ENCODE measurements at places on chromosomes 3 and 15.

DNA sequence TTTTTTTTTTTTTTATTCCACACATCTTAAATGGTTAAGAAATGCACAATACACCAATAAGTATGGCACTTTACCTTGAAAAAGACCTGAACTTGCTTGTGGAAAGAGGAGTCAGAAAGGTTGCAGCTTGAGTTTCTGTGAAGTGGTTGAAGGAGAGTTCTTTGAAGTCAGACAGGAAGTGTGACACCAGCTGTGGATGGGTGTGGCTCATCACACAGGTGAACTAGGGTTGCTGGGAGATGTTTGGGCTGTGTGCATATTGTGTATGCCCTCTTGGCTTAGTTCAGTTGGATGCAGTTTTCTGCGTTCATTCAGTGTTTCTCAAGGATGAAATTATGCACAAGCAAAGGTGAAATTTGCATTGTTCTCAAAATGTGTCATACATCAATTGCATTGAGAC, 6.3 kb downstream of the AEN start:
- DNase-seq: no peak

GRCh38 chr3:143122608-143123352, 3.2 kb downstream of the CHST2 start:
- no peak for DNase-seq

DNA sequence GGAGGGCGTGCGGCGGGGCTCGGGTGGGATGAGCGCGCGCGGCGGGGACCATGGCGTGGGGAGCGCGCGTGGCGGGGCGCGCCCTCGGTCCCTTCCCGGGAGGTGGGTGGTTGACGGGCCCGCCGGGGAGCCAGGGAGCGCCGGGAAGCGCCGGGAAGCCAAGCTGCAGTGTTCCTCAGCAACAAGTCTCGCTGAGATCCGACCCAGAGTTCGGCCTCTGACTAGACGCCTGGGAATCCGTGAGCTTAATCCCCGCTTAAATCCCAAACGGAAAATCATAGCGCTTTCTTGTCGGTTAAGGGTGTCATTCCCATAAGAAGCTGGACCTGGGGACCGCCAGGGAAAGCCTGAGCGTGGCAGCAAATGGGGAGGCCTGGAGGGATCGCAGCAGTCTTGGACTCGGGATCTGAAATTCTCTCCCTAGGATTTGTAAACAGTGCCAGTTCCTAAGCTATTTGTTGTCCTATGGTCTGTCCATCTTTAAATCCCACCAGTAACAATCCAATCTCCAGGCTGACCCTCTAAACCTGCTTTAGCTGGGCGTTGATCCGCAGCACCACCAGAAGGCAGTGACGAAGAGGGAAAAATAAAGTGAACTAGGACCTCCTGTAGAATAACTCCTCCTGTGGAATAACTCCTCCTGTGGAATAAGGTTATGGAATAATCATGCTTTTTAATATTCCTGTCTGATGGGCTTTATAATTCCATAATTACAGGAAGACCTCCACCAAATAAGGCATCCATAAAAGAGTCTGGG, 570 bp upstream of the NEDD4 start:
- DNase-seq: no peak

DNA sequence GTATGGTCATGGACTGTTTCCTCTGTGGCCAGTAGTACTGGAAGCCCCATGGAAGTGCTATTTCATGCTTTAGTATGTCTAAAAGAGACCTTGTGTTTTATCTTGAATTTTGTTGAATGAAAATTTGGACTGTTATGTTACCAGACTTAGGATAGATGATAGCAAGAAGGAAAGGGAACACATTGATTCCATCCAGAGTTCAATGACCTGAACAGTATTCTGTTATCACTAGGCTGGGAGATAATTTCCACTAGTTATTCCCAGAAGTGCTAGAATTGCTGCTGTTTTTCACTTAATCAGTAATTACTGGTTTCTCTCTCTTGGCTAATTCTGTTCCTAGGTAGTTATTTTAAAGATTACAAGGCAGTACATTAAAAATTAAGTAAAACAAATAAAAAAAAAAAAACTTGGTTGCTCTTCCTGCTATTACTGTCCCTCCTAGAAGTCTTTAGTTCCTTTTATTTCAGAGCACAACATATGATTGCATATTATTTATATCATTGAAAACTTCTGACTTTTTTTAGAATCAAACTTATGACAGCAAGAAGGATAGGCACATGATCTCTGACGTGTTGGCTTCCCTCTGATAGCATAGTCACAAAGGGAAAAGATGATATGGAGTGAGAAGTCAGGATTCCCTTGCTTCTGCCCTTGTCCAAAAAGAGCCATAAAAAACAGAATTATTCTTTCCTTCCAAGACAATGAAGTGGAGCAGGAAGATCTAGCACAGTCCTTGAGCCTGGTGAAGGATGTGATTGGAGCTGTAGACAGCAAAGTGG, 72.2 kb downstream of the KLHL25 start:
- no peak for DNase-seq

DNA sequence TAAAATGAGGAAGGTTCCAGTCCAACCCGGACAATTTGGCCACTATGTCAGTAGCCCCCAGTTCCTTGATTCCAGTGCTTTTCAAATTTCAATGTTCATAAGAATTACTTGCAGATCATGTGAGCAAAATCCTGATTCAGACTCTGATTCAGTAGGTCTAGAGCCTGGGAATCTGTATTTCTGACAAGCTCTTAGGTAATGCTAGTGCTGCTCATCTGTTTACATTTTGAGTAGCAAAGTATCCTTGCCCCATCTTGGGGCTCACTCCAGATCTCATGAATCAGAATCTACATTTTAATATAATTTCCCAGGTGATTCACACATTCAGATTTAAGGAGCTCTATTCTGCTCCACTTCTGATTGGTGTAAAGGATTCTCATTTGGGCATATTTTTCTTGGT, 142.0 kb downstream of the NAALADL2 start:
- no peak for DNase-seq

- no peak for DNase-seq
Observed at GRCh38 chr15:101491734-101492640, 2.5 kb upstream of the PCSK6 start.

DNA sequence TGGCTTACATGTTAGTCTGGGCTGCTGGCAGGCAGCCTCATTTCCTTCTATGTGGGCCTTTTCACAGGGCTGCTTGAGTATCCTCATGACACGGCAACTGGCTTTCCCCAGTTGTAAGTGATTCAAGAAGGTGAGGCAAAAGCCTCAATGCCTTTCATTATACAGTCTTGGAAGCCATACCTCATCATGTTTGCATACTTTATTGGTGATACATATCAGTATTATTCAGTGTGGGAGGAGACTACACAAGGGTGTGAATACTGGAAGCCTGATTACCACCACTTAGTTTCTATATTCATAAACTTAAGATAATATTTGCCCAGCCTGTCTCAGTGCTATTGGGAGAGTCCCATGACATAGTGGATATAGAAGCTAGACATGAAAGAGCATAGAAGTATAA, 346.8 kb downstream of the SOX2 start:
- no peak for DNase-seq

- no peak for DNase-seq
Observed at GRCh38 chr3:138941259-138941885, 5.6 kb downstream of the FOXL2 start.

DNA sequence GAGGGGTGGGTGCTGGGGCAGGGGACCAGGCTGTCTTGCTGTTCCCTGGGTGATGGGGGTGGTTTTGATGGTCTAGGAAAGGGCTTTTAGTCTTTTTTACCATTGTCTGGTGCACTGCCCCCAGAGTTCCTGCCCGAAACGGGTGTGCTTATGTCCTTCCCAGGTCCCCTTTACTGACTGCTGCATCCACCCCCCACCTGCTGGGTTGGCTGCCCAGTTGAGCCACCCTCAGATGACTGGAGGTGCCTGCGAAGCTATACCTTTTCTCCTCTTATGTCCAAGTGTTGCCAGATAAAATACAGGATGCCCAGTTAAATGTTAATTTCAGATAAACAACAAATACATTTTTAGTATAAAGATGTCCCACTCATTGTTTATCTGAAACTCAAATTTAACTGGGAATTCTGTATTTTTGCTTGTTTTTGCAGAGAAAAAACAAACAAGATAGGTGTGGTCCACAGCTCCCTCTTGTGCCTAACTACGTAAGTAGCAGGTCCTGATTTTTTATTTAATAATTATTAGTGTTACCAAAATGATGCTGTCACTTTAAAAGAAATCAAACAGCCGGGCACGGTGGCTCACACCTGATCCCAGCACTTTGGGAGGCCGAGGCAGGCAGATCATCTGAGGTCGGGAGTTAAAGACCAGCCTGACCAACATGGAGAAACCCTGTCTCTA, 6.1 kb upstream of the RPP14 start:
- no peak for DNase-seq

GRCh38 chr3:28590216-28590615, 241.6 kb upstream of the AZI2 start:
- DNase-seq: no peak

DNA sequence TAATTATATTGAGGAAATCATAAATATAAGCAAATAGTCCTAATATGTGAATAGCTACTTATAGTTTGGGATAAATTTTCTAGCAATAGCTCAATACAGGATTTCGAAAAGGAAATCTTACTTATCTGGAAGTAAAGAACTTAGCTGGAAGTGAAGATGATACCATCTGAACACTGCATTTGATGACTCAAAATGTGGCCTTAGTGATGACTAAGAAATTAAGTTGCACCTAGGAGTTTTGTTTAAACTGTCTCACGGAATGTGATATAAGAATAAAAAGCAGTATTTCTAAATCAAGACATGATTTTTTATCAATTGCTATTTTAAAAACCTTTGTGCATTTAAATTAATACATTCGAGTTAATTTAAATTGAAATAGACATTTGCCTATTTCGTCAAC, 91.2 kb downstream of the EOMES start:
- no peak for DNase-seq

DNA sequence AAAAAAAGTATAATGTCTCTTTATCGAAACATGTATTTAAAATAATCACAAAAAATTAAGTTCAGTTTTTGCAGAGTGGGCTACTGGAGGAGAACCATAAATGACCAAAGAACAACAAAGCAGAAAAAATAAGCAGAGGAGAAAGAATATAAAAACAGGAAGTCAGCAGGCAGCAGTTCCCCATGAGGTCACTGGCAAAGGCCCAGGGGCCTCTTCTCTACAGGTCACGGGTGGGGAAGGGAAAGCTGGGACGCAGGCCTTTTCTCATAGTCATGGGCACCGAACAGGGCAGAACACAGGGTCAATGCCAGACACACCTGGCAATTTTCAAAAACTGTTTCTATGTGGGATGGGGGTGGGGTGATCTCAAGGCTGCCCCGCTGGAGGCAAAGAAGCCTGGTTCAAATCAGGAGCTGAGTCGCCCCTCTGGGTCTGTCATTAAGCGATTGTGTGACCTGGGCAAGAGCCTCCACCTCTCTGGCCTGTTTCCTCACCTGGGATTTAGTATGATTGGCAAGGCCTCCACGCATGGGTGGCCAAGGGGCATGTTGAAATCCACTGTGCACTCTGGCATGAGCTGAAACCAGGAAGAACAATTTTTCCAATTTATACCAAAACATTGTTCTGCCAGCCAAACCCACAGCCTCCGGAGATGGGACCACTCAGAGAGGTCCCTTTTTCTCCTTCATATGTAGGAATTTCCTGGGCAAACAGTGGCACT, 43.8 kb upstream of the UACA start:
- no peak for DNase-seq

- DNase-seq: no peak
Observed at GRCh38 chr3:134339331-134339730, 34.9 kb downstream of the AMOTL2 start.

DNA sequence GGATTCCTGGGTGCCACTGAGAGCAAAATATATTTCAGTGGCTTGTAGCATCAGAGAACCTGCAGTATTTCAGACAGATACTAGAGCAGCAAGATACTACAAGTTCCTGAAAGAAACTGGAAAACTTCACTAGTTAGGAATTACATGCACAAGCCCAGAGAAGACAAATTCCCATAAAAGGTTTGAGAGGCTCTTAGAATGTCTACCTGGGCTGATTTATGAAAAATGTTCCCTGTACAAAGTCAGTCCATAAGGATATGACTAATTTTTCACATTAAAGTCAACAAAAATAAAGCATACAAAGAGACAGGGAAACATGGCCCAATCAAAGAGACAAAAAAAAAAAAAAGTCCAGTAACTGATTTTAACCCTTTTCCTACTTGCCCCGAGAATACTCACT, 302.6 kb downstream of the POLQ start:
- no peak for DNase-seq

GRCh38 chr3:171591070-171591469, 130.9 kb upstream of the TNIK start:
- no peak for DNase-seq

DNA sequence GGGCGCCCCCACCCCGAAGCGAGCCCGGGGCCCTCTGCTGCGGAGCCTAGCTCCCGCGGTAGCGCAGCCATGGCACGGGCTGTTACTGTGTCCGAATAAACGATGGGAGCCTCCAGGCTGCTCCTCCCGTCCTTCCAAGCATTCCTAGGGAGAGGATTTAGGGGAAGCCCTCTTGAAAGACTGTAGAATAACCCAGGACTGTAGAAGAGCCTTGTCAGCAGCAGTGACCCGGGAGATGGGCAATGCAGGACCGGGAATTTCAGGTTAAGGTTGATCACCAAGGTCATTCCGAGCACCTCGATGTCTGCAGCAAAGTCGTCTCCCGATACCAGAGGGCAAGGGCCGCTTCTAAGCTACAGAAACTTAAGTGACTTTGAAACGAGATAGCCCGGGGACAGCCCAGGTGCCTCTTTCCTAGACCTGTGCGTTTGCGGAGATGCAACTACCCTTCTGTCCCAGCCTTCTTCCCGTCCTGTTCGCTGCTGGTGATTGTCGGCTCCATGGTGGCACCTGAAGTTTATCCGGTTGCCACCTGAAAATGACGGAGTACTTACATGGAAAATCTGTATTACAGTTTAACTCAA, 753 bp upstream of the MYO5A start:
- no peak for DNase-seq

Measured in stimulated activated CD8-positive, alpha-beta memory T cell treated with anti-CD3 and anti-CD28 coated beads, Interleukin-12 subunit alpha, Interleukin-12 subunit beta, amount 100 ng/mL, for 1 hour (primary cell).